NCI-H1694 (cell line): ENCODE measurements at places on chromosomes 1 and 21.

- no peak for DNase-seq
These were observed 164.2 kb downstream of the RHOU start for GRCh38 chr1:228899421-228899956.

DNA sequence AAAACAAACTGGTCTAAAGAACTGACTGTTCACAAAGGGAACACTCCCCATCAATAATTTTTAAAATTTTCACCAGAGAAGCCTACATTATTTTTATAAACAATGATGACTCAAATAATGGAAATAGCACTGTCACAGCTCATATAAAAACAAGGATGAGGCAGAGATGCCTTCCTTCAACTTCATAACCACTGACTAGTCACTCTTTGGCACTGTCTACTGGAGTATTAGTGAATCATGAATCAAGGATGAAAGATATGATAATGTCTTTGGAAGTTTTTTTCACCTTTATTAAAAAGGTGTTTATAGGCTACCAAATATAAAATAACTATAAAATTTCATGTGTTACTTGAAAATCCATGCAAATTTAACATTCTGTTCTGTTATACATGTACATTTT, 316.9 kb downstream of the VAV3 start:
- no peak for DNase-seq

DNA sequence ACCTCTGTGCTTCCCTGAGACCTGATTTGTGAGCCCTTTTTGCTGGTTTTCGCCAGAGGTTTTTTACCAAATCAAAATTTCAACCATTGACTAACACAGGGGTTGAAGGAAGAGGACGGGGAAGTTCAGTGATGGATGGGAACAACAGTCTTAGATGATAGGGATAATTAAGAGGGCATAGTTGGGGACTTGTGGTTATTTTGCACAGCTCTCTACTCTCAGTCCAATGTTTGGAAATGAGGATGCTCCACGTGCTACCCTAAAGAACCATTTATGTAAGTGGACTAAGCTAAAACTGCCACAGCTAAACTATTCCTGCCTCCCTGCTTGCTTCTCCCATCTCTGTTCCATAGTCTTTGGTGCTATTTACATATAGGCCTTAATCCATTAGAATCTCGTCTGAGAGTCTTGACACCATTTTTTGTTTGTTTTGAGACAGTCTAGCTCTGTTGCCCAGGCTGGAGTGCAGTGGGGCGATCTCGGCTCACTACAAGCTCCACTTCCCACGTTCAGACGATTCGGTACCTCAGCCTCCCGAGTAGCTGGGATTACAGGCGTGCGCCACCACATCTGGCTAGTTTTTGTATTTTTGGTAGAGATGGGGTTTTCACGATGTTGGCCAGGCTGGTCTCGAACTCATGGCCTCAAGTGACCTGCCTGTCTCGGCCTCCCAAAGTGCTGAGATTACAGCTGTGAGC, 684 bp upstream of the MCL1 start:
- DNase-seq, result no peak

GRCh38 chr1:62530516-62531154, 66.7 kb upstream of the ANGPTL3 start:
- DNase-seq, result peak; percentile 5

GRCh38 chr1:206558794-206559671, 51.7 kb downstream of the RASSF5 start:
- DNase-seq, result no peak

- DNase-seq, result no peak
These were observed 75.2 kb downstream of the RERE start for GRCh38 chr1:8742022-8742924.

DNA sequence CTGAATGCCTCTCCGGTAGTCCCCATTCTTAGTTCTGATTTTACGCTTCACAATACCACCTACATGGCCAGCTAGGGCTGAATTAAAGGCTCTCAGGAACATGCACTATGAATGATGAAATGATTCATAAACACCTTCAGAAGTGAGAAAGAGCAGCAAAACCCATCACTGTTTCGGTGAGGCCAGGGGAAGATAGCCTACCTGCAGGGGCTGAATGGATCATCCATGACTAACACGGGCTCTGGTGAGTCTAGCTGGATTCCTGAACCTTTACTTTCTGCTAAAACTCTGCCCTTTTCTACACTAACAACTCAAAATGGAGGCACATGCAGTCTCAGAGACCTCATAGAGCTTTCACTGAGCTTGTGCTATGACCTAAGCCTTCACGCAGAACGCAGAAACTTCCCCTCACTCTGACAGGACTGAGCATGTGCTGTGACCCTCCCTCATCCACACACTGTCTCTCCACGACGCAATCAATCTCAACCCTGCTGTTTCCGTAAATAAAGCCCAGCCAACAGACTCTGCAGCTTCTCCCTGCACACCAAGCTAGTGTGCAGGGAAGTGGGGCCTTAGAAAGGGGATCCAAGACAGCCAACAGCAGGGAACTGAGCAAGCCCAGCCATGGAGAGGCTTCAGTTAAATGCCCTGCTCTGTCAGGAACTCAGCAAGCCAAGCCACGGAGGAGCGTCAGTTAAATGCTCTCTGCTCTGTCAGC, 207.8 kb downstream of the SLC45A1 start:
- peak; percentile 76 for DNase-seq

DNA sequence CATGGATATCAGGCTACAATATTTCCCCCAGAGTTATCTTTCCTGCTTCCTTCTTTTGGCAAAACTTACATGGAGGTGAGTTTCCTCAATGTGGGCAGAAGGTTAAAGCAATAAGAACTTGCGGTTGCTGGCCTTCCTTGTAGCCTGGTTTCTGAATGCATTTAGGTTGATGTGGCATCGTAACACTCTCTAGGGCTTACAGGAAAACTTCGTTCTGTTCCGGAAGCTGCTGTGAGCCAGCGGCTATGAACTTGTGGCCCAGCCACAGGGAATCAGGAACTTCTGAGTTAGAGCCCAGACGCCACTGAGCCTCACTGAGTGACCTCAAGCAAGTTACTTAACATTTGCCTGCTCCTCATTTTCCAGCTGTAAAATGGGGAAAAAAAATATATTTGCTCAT, 623.4 kb upstream of the ADAMTS5 start:
- no peak for DNase-seq
